ENCODE measurements at places on chromosomes 11 and 22.

GRCh38 chr11:85947431-85948272 is 92.5 kb downstream of the CCDC83 start:
- DNase-seq: no peak

DNA sequence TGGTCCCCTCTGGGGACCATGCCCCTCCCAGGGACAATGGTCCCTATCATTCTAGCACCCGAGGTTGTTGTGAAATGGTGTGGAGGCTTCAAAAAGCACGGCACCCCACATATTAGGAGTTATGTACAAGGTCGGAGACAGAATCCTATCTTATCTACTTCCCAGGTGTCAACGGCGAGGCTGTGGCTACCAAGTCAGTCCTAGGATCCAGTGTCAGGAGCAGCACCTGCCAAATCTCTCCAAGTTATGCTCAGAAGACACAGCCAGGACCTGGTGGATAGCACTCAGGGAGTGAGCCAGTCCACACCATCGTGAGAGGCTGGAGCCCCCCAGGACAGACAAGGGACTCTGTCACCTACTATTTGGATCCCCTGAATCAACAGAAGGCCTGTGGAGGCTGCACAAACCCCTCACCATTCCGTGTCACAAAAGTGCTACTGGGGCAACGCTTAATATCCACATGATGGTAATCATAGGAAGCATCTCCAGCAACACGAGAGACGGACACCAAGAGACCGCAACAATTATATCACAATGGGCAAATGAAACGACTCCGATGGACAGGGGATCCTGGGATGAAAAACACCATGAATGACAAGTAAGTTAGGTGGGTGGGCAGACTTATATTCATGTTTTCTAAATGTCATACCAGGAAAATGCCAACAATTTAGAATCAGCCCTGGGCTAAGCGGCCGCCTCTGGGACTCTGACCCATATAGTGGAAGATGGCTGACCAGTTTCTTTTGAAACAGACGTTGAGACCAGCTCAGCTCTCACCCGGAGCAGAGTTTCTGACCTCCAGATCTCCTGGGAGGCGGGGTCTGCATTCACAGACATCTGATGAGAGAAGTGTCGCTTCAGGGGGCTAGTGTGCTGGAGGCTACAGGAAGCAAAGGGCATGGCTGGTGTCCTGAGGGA is 108.4 kb downstream of the MED15 start:
- no peak for DNase-seq

DNA sequence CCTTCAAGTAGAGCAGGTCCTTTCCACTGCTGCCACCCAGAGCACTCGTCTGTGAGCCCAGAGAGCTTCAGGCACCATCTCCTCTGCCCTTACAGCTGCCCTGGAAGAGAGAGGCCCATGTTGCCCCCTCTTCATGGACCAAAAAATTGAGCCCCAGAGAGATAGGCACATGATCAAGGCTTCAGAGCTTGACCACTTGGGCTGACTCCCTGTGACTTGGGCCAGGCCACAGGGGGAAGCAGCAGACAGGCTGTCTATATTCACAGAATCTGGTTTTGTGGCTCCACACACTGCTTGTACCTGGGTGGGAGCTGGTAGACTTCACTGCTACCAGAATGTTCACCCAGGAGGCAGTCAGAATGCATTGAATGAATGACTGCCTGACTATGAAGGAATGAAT is 58.2 kb downstream of the SMIM38 start:
- no peak for DNase-seq

GRCh38 chr11:133924661-133925060 is 32.1 kb downstream of the IGSF9B start:
- no peak for DNase-seq

DNA sequence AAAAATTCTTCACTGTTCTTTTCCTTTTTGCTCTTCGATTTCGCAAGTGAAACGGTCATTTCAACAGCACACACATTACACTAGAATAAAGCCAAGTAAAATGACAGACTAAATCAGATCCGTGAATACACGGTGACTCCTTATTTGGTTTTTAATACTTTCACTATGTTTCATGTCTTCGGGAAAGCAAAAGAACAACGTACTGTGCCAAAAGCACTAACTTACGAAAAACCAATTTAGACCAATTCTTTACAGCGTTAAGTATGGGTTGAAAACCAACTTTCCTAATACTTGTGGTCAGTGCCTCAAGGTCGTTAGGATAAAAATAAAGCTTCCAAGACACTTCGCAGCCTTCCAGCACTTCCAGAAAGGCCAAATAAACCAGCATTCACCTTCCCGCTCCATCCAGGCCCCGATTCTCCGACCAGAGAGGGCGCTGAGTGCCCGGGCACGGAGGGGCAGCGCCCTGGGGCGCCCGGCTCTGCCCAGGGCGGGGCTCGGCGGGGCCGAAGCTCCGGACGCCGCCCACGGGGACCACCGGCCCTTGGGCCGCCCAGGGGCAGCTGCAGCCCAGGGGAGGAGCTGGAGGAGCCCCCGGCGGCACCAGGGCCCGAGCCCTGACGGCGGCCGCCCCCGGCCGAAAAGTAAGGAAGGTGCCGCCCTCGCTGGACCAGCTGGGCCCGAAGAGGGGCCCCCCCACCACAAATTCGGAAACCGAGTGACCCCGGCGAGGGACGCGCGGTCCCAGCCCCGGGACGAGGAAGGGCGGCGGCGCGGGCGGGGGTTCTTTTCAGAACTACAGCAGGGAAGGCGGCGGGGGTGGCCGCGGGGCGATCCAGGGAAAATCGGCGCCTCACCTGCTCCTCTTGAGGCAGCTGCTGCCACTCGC is 499 bp downstream of the ATL3 start:
- DNase-seq: peak; percentile 23

DNA sequence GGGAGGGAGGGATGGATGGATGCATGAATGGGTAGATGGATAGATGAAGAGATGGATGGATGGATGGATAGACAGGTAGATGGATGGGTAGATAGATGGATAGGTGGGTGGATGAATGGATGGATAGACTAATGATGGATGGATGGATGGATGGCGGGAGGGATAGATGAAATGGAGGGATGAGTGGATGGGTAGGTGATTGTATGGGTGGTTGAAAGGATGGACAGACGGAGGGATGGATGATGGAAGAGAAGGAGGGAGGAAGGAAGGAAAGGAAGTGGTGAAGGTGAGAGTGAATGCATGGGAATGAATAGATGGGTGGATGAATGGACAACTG is 3.7 kb upstream of the TNNT3 start:
- no peak for DNase-seq

GRCh38 chr11:130455483-130456127 is 7.2 kb downstream of the ADAMTS15 start:
- DNase-seq: no peak

- DNase-seq: no peak
Measured at GRCh38 chr11:112377946-112378345, 117.3 kb upstream of the PLET1 start.

GRCh38 chr22:43476341-43476740 is 64.5 kb downstream of the MPPED1 start:
- DNase-seq: no peak

GRCh38 chr22:43905681-43906080 is 13.9 kb upstream of the PNPLA5 start:
- DNase-seq: no peak

GRCh38 chr11:67256477-67257135 is 9.7 kb upstream of the GRK2 start:
- DNase-seq: no peak

- no peak for DNase-seq
Measured at GRCh38 chr11:134502153-134502550, 90.1 kb upstream of the B3GAT1 start.
